ENCODE measurements at places on chromosomes 5 and 9.

DNA sequence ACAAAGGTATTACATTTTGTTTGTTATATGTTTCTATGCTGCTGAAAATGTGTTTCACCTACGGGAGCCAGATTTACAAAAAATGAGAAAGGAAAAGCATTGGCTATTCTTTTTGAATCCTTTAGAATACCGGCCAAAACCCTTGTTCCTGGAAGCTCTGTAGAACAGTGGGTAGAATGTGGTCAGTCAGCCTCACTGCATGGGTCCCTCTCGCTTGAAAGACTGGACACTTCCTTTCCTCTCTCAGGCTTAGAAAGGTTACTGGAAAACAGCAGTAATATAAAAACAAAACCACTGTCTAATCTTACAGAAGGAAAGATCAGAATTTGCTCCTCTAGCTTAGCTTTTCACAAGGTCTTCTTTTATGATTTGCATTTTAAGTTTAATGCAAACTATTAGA lies 45.1 kb downstream of the OSTF1 start:
- DNase-seq, result no peak

GRCh38 chr5:107674655-107675054 lies 3.9 kb upstream of the EFNA5 start:
- DNase-seq, result no peak

DNA sequence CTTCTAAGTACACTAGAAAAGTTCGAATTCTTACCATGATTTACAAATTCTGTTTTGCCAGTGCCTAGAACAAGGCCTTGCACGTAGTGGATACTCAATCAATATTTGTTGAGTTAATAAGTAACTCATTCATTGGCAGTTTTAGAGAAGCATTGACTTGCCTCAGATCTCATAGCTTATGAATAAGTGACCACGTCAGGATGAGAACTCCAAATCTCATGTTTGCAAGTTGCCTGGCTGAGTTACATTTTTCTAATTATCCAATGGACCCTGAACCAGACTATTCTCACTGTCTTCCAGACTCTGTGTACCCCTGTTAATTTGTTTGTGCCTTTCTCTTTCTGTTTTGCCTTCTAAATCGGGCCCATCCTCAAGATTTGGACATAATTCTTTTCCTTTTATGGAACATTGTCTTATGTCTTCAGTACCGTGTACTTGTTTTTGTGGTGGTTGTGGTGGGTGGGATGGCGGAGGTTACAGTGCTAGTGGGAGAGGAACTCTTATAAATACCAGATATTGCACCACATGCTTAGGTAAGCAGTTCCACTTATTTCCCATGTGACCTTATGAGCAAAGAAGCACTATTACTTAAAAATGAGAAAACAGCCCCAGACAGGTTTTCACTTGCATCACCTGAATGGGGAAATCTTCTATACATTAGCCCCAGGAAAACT lies 96.3 kb downstream of the UNC13B start:
- no peak for DNase-seq

- no peak for DNase-seq
These were observed 3.0 kb downstream of the RLN1 start for GRCh38 chr9:5336688-5337087.

DNA sequence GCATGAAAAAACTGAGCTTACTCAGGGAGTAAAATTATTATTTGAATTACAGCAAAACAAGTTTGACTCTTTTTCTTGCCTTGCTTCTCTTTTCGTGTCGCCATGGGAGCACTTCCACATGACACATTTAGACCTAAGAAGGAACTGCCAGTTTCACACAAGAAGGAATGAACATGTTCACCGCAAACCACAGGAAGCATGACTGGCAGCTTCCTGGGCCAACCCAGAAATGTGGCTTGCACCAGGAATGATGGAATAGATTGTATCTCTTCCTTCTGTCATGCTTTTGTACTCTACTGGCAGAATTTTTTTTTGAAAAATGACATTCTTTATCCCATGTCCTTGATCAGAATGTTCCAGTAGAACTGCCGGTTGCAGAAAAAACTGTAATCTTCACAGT lies 32.9 kb upstream of the MAN2A1 start:
- DNase-seq, result peak; percentile 5

DNA sequence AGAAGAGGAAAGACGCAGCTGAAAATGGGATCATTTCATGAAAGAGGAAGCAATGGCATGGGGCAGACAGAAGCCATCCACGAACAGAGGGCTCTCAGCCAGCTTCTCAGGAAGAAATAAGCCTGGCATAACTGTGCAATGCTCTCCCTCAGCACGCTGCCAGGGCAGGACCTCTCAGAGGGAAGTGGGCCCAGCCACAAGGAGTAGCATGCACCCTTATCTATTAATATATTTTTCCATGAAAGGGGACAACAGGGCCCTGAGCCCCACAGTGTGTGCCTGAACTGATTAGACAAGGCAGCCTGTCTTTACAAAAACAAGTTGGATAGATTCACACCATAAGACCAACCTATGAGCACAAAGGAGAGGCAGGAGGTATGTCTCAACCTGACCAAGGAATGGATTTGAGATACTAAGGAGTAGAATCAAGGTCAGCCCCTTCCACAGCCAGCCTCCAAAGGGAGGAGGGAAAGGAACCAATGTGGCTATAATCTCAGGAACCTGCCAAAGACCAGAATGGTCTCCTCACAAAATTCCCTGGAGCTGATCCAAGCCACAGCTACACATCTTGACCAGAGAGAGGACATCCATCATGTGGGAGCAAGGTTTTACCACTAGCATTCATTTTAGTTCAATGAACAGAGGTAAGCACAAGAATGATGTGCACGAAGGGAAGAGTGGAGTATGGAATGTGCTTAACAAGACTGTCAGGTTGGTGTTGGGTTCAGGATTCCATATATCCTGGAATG lies 154.8 kb downstream of the SIL1 start:
- no peak for DNase-seq

- no peak for DNase-seq
These were observed 16.2 kb upstream of the MGAT1 start for GRCh38 chr5:180818677-180819341.

GRCh38 chr9:134698111-134698510 lies 56.5 kb downstream of the COL5A1 start:
- DNase-seq, result no peak

- no peak for DNase-seq
These were observed 40.6 kb upstream of the ZNG1F start for GRCh38 chr9:41229408-41230401.

GRCh38 chr5:54673523-54674225 lies 156.1 kb downstream of the SNX18 start:
- no peak for DNase-seq

DNA sequence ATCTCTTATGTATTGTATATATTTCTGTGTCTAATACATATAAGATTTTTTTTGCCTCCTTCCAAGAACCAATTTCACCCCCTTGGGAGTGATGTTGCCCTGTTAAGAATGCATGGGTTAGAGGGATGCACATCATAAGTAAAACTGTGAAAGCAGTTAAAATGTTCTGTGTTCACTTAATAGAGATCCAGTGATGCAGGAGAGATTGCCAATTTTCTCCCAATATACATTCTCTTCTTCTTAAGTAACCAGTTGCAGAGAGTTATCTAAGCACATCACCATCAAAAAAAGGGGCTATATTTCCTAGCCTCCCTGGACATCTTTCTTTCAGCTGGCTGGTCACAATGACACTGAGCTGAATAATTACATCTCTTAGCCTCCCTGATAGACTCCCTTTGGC lies 307.0 kb downstream of the OSTF1 start:
- no peak for DNase-seq

DNA sequence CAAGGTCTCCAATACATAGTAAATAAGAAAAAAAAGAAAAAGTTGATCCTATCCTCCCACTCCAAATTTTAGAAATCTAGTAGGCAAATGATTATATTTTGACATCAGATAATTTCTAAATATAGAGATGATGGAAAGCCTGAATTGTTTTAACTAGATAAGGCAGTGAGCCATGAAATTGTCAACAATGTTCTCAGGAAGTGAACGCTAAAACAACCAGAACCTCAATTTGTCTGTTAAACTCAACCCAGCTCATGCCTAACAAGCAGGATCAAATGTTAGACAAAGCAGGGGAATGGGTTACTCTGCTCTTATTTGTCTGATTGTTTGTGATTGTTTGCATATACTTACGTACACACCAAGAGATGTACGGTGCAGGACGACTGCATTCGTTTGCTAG lies 49.2 kb downstream of the ESM1 start:
- no peak for DNase-seq

- DNase-seq, result no peak
These were observed 175.7 kb upstream of the RORB start for GRCh38 chr9:74321396-74321795.

- DNase-seq, result no peak
These were observed 1.1 kb upstream of the SPIN1 start for GRCh38 chr9:88387036-88387551.
